NCI-H1694 (cell line): ENCODE measurements at places on chromosomes 2 and 18.

DNA sequence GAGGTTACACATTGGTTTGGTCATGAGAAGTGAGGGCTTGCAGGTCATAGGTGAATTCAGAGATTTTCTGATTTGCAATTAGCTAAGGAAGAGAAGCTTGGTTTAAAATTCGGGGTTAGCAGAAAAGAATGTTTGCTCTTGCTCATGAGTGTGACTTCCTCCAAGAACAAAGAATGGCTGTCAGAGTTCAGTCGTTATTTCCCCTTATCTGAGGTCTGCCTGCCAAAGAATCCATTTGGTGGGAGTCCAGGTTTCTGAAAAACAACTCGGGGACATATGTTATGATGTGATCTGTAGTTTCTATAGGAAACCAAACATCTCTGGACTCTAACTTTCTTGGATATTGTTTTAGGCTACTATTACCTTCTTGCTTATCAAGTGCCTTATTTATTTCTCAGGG, 3.2 kb upstream of the UGT1A6 start:
- DNase-seq: no peak

DNA sequence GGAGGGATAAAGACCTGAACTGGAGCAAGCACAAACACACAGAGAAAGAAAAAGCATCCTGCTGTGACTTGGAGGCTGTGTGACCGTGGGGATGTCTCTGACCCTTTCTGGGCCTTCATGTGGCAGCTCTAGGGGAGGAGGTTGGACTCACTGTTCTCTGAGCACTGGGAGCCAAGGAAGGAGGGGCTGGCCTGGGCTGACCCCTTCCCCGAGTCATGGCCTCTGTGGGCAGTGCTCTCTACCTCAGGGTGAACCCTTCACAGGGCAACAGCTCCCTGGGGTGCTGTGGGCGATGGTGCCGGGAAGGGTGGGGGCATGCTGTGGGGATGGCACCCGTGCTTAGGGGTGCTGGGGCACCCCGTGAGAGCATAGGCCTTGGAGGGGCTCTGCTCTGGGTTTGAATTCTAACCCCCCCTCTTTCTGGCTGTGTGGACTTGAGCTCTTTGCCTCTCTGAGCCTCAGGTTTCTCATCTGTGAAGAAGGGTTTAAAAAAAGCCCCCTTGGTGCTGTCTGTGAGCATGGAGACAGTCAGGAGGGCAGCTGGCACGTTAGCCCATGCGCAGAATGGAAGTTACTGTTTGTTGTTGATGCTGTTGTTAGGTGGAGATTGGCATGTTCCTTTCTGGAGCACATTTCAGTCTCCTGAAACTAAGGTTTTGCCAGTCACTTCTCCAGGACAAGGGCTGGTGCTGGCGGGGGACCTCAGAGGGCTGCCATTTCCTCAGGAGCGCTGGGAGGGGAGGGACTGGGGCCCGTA, 700 bp downstream of the TOGARAM2 start:
- DNase-seq: no peak

GRCh38 chr18:63963615-63964256, 6.1 kb upstream of the SERPINB8 start:
- no peak for DNase-seq

- DNase-seq: no peak
These were observed 24.0 kb upstream of the ATP5MC3 start for GRCh38 chr2:175205523-175205922.

- no peak for DNase-seq
These were observed 911.2 kb upstream of the PIK3C3 start for GRCh38 chr18:41043876-41044275.

DNA sequence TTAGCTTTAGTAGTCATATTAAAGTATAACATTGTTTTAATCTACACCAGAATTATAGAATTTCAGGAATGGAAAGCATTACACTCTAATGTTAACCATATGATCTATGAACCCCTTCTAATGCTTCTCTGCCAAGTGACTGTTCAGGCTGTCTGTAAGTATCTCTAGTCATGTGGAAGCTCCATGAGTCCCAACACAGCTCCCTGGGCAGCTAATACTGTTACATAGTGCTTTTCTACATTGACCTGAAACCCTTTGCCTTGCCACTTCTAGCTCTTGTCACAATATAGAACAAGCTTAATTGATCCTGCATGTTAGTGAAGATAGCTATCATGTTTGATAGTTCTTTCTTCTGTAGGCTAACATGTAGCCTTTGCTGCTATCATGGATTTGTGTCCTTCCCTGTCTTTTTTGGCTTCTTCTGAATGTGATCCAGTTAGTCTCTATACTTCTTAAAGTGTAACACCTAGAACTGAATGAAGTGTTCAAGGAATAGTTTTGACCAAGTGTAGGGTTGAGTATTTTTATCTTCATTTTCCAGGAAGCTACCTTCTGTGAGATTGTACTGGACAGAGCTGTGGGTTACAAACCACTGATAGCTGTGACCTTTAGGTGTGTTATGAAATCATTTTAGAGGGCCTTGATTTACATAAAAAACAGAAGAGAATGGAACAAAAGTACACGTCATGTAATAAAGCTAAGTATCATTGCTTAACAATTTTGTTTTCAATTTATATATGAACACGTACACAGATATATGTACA, 23.7 kb downstream of the BABAM2 start:
- DNase-seq: no peak

GRCh38 chr2:37026050-37026449, 58.1 kb downstream of the HEATR5B start:
- no peak for DNase-seq

GRCh38 chr18:12963069-12963468, 15.3 kb downstream of the SEH1L start:
- no peak for DNase-seq

DNA sequence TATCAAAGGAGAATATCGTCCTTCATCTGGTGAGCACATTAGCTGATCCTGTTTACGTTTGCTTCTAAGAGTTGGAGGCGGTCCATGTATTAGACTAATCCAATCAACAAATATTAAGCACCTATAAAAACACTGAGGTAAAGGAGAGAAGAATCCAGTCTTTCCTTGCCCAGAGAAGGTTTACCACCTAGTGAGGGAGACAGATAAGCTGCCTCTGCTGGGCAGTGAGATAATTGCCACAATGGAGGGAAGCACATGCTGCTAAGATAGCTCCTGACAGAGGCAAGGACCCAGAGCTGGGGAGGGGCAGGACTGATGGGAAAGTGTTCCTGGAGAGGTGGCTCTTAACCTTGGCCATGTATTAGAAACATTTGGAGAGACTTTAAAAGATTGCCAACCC, 36.7 kb upstream of the ST8SIA5 start:
- no peak for DNase-seq

GRCh38 chr2:39649511-39649910, 16.2 kb upstream of the TMEM178A start:
- no peak for DNase-seq

- DNase-seq: no peak
These were observed 2.1 kb downstream of the FBLN7 start for GRCh38 chr2:112140205-112140802.

GRCh38 chr18:21900605-21901352, 160.2 kb downstream of the MIB1 start:
- no peak for DNase-seq

GRCh38 chr2:11375025-11375688, 30.7 kb upstream of the ROCK2 start:
- DNase-seq: peak; percentile 61

DNA sequence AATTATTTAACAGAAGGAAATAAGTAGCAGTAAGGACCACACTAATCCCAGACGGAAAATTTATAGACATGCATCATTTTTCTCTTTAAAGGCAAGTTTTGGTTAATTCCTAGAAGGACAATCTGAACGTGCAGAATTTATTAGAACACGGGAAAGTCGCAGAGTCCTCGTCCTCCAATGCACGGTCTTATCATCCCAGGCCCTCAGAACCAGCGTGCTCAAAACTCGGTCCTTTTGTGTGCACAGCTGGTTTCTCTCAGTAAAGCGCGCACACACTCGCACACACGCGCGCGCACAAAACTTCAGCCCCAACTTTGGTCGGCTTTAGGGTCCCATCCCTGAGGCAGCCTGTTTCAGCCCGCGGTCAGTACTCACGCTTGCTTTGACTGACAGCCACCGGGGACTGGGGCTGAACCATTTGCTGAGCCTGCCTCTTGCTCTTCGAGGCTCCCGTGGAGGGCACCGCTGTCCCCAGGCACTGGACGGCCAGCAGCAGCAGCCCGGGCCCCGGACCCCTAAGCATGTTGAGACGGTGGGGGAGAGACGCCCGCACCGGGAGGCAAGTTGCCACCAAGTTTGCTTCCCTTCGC, 493 bp downstream of the FN1 start:
- no peak for DNase-seq

DNA sequence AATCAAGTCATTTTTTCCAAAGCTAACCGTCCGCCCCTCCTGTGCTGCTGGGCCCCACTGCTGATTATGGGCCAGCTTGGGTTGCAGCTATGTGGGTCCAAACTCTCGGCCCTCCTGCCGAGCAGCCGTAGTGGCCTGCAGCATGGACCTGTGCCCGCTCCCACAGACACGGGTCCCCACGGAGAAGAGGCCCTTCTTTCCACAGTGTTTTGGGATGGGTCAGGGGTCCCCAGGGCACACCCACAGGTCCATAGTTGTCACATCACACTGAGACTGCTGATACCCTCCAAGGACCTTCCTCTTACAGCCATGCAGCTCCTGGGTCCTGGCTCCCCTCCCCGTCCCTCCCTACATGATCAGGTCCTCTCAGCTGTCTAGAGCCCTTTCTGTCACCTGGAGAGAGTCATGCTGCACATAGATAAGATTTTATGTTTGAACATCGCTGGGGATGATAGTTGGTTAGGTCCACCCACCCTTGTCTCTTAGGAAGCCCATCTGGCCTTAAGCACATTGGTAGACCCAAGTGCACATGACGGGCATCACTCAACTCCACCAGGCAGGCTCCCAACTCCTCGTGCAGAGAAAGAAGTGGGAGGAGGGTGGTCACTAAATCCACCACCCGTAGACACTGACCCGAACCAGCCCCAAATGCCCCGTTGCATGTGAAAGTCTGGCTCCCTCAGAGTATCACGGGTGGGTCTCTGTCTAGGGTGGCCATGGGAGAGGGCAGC, 17.5 kb downstream of the GPR55 start:
- no peak for DNase-seq

- DNase-seq: no peak
These were observed 43.7 kb downstream of the FSHR start for GRCh38 chr2:49110571-49110970.

GRCh38 chr18:3885209-3885792, 435.3 kb downstream of the TGIF1 start:
- no peak for DNase-seq

GRCh38 chr18:57051657-57052044, 95.2 kb upstream of the BOD1L2 start:
- DNase-seq: no peak

DNA sequence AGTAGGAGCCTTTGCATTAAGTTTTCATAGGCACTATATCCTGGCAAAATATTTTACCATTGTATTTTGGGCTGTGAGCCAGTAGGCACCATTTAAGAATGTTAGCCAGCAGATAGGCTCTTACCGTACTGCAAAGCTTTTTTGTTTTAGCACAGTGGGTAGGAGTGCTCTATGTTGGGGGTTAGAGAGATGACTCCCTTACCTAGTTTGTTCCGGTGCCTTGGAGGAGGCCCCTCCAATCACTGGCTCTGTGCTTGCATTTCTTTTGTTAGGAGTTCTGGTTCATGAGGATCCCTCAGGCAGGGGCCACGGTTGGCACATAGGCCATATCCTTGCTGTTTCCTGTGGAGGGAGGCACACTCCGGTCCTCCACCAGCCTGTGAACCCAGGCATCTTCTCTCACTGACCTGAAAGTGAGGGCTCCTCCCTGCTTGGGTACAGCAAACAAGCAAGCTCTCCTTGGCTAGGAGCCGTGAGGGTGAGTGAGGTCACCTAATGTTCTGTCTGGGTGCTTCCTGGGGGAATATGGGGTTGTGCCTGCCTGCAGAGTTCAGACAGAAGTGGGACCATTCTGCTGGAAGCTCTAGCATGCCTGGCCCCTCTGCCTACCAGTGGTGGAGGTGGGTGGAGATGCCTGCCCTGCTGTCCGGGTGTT, 29.8 kb downstream of the LTBP1 start:
- DNase-seq: no peak

- no peak for DNase-seq
These were observed 2.4 kb downstream of the ATOH8 start for GRCh38 chr2:85756195-85756594.

- no peak for DNase-seq
These were observed 364.7 kb downstream of the XIRP2 start for GRCh38 chr2:167253025-167253424.

DNA sequence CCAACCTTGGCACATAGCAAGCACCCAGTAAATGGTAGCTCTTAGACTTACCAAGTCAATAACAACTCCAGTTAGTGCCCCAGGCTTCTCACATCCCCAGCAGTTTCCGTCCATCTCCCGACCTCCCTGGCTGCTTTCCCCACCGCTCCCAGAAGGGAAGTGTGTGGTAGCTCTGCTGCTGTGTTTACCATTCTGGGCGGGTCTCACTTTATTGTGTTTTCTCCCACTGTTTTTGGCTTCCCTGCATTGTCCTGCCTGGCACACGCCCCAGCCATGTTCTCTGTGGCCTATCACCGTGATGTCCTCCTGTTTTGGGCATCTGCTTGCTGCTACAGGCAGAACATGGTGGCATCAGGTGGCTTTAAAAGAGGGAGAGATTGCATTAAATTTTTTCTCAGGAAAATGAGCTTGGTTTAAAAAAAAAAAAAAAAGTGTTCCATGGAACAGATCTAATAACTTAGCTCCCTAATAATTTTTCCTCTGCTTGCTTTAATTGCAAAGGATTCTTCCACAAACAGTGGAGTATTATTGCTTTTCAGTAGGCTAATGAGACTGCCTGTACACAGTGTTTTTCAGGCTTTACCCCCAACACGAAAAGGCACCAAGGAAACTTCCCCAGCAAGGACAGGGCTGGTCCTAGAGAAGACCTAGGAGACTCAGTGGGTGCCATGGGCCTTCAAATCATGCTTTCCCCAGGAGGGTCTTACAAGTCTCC, 8.0 kb upstream of the COX7A2L start:
- DNase-seq: peak; percentile 60

DNA sequence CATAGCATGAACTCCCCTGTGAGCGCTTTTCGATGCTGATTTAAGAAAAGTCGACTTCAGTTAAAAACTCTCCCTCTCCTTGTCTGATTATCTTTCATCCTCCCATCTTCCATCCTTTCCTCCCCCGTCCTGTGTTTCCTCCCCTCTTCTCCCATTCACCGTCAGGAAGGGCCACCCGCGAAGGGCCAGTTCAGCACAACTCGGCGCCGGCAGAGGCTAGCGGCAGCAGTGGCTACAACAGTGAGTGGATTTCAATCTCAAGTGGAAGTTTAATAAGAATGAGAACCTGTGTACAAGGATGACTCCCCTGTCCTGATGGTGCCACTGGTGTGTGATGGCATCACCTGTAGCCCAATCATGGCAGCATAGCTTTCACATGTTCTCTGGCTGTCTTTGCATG, 106.9 kb downstream of the PRKRA start:
- no peak for DNase-seq
